ENCODE measurements at places on chromosomes 3 and 15. TPM values are rescaled to one million over a fixed set of nuclear protein-coding genes. Genes with fewer than 3 reads are reported as not detected.

GRCh38 chr3:64209866-64210621 is 15.2 kb downstream of the PRICKLE2 start:
- no peaks in the 10 kb centered on the region for H3K27me3 ChIP-seq
- H3K36me3 ChIP-seq = no peaks in the 10 kb centered on the region
- no peak overlapping the region for H3K27ac ChIP-seq
- H3K4me1 ChIP-seq = peaks cover 3% of the 10 kb centered on the region
- DNase-seq = no peak

DNA sequence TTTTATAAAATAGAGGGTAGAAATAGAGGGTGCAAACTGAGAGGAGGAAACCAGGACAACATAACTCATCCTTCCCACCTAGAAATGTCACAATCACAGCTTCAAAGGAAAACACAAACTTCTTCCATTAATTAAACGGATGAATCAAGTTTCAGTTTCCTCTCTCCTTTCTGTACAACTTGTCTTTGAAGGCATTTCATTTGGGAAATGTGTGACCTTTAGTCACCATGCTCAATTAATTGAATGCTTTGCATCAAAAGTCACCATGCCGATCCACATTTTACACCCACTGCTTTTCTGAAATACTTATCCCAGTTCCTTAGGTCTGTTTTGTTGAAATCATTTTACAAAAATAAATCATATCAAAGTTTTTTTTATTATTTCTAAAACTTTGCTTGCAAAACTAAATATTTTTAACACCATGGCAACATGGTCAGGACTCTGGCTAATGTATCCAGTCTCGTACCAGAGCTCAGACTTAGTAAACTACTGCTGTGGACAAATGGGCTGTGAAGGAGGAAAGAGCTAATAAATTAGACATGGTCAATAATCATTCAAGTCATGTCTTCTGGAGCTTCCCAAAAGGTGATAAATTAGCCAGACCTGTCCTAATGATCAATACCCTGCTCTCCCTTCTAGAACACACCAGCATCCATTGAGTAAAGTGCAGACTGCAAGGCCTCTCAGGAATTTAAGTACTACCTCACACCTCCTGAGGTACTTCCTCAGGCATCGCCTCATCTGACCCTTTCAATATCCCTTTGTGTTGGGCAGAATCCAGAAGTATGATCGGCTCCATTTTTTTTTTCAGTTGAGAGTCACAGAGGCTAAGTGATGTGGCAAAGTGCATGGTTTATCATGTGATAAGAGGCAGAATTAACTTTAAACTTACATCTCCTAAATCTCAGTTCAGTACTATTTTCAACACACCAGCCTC is 161.3 kb downstream of the GREM1 start:
- H3K4me1 ChIP-seq = peaks cover 29% of the 10 kb centered on the region
- no peak for DNase-seq
- H3K4me3 ChIP-seq = no peak overlapping the region
- no peaks in the 10 kb centered on the region for H3K36me3 ChIP-seq

GRCh38 chr15:35068846-35069475 is 16.1 kb downstream of the NANOGP8 start:
- no peak overlapping the region for H3K4me3 ChIP-seq
- H3K27ac ChIP-seq = no peak overlapping the region
- no peaks in the 10 kb centered on the region for H3K4me1 ChIP-seq
- H3K36me3 ChIP-seq = no peaks in the 10 kb centered on the region

GRCh38 chr15:95799286-95800200 is 531.0 kb upstream of the NR2F2 start:
- peaks cover 17% of the 10 kb centered on the region for H3K4me1 ChIP-seq
- H3K36me3 ChIP-seq = no peaks in the 10 kb centered on the region
- peak; percentile 89 for DNase-seq
- H3K4me3 ChIP-seq = no peak overlapping the region
- H3K27ac ChIP-seq = peak overlapping the region; percentile 78
- no peaks in the 10 kb centered on the region for H3K27me3 ChIP-seq

DNA sequence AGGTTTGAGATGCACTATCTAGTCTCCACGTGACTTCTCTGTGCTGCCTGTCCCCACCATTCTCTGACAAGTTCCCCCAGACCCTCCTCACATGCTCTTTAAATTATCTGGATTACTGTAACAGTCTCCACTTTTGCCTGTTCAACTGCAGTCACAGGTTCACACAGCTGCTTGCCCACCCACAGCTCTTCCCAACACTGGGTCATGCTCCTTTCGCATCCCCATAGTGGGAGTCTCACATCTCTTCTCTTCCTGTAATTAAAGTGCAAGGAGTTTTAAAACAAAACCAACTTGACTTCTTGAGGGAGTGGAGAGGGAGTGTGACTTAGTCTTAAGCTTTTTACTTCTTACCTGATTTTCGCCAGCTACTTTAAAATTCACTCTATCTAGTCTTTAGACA is 178.8 kb downstream of the PLCL2 start:
- DNase-seq = no peak
- H3K27me3 ChIP-seq = no peaks in the 10 kb centered on the region
- no peak overlapping the region for H3K4me3 ChIP-seq
- peaks cover 10% of the 10 kb centered on the region for H3K4me1 ChIP-seq
- no peaks in the 10 kb centered on the region for H3K36me3 ChIP-seq

GRCh38 chr15:31752065-31752762 is 278.1 kb upstream of the CHRNA7 start:
- no peaks in the 10 kb centered on the region for H3K36me3 ChIP-seq
- H3K27ac ChIP-seq = no peak overlapping the region
- peak; percentile 64 for DNase-seq

DNA sequence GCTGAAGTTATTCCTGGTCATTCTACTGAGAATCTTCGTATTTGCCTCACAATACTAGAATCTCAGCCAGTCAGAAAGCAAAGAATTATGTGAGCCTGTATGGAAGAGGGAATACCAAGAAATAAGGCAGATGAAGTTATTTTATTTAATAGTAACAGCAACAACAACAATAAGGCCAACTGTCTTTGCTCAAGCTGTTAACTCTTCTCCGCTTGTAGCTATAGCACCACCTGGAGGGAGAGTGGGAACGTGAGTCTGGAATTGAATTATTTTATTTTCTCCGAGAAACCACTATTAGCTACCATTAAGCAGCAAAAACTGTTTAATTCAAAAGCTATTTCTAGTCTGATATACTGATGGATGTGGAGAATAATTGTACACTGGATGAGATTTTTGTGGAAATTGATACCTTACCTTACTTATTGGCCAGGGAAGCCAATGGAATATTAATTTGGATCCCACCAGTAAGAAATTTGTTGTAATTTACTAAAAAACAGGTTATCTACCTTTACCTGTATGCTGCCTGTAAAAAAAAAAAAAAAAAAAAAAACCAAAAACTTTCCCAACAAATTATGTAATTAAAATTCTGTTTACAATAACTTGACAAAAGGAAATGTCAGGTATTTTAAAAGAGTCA is 50.1 kb downstream of the CALML4 start:
- H3K36me3 ChIP-seq = peaks cover 3% of the 10 kb centered on the region
- no peaks in the 10 kb centered on the region for H3K4me1 ChIP-seq
- H3K27me3 ChIP-seq = no peaks in the 10 kb centered on the region
- H3K27ac ChIP-seq = no peak overlapping the region

DNA sequence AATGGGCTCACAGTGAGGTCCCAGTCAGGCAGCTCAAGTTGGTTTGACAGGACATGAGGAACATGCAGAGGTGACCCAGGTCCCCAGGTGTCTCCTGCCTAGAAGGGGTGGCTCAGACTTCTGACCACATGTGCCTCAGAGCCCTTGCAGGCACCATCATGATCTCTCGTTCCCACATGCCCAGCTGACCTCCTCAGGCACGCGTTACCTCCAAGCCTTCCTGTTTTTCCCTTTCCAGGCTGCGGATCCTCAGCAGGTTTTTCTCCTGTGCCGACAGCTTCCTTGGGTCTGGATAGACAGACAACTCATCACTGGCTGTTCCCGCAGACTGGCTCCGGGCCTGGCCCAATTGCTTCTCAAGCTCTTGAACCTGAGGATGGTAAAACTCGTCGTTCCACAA is 30.4 kb downstream of the CCDC13 start:
- peaks cover 26% of the 10 kb centered on the region for H3K4me1 ChIP-seq
- H3K27me3 ChIP-seq = no peaks in the 10 kb centered on the region
- no peak overlapping the region for H3K27ac ChIP-seq
- no peaks in the 10 kb centered on the region for H3K36me3 ChIP-seq
- H3K4me3 ChIP-seq = no peak overlapping the region
- DNase-seq = no peak

- H3K27ac ChIP-seq = no peak overlapping the region
- no peak overlapping the region for H3K4me3 ChIP-seq
- DNase-seq = no peak
Observed at GRCh38 chr3:179512378-179512777, 50.3 kb upstream of the ACTL6A start.

DNA sequence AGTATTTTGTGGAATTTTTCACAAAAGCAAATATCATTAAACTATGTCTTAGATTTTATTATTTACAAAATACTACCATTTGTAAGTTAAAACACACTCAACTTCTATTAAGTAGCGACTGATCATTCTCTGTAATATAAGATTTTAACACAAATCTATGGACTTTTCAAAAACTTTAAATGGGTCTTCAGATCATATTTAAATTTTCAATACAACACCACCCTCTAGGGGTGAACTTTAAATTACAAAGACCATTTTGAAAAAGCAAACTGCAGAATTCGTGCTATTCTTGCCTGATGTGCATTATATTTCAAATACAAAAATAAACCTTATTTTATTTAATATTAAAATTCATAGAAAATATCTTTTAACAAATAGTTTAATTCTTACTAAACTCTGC is 8.2 kb upstream of the VGLL4 start:
- H3K4me1 ChIP-seq = no peaks in the 10 kb centered on the region
- no peaks in the 10 kb centered on the region for H3K27me3 ChIP-seq
- peak; percentile 70 for DNase-seq
- H3K4me3 ChIP-seq = no peak overlapping the region

GRCh38 chr3:123089611-123090331 is 22.9 kb downstream of the PDIA5 start:
- no peaks in the 10 kb centered on the region for H3K27me3 ChIP-seq
- peaks cover 23% of the 10 kb centered on the region for H3K36me3 ChIP-seq
- no peak overlapping the region for H3K27ac ChIP-seq
- H3K4me1 ChIP-seq = no peaks in the 10 kb centered on the region
- DNase-seq = no peak

DNA sequence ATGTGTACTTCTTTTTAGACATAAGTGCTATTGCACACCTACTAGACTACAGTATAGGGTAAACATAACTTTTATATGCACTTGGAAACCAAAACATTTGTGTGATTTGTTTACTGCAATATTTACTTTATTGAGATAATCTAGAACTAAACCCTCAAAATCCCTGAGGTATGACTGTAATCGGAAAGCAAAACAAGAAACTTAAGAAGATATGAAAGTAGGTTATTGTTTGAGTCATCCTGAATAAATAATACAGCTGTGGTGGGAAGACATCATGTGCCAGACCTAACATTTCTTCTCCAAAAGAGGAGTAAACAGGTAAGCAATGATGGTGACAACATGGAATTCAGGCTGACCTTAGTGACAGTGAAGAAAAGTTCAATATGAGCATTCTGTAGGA is 765.5 kb downstream of the OTOL1 start:
- H3K36me3 ChIP-seq = no peaks in the 10 kb centered on the region
- H3K27ac ChIP-seq = peak overlapping the region; percentile 21
- H3K4me3 ChIP-seq = no peak overlapping the region
- peaks cover 11% of the 10 kb centered on the region for H3K4me1 ChIP-seq
- DNase-seq = peak; percentile 65

GRCh38 chr15:37652646-37653417 is 281.6 kb upstream of the TMCO5A start:
- no peak for DNase-seq
- no peaks in the 10 kb centered on the region for H3K27me3 ChIP-seq
- no peaks in the 10 kb centered on the region for H3K36me3 ChIP-seq
- no peaks in the 10 kb centered on the region for H3K4me1 ChIP-seq

DNA sequence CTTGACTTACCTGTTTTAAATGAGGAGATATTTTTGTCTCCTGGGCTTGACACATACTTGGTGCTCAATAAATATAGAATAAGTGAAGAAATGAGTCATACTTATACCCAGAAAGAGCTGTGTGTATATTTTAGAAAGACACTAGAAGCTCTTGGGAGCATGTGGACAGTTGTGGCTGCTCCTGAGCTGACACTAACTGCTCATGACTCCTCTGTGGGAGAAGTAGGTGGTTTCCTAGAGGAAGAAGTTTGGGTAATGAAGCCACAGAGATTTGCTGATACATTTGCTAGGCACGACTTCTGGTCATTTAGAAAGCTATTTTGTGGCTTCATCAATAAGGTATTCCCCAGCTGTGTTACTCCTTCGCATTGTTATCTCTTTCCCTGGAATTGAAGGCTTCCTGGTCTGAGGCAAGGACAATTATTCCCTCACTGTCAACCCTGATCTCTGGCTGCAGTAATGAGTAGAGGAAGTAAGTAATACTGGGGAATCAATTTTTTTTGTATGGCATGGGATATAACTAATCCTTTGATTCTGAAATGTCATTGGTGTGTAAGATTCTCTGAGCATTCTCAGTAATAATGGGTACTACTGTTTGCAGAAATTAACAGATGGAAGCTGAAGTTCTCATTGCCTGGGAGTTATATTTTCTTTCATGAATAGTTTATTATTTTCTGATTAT is 79.6 kb upstream of the DCBLD2 start:
- H3K4me1 ChIP-seq = peaks cover 87% of the 10 kb centered on the region
- H3K27me3 ChIP-seq = no peaks in the 10 kb centered on the region
- no peaks in the 10 kb centered on the region for H3K36me3 ChIP-seq
- peak overlapping the region; percentile 62 for H3K4me3 ChIP-seq
- DNase-seq = peak; percentile 77

GRCh38 chr3:182789371-182789770 is 3.9 kb upstream of the ATP11B start:
- no peak for DNase-seq
- peaks cover 4% of the 10 kb centered on the region for H3K4me1 ChIP-seq
- no peaks in the 10 kb centered on the region for H3K27me3 ChIP-seq
- H3K4me3 ChIP-seq = no peak overlapping the region
- H3K36me3 ChIP-seq = no peaks in the 10 kb centered on the region
- no peak overlapping the region for H3K27ac ChIP-seq

DNA sequence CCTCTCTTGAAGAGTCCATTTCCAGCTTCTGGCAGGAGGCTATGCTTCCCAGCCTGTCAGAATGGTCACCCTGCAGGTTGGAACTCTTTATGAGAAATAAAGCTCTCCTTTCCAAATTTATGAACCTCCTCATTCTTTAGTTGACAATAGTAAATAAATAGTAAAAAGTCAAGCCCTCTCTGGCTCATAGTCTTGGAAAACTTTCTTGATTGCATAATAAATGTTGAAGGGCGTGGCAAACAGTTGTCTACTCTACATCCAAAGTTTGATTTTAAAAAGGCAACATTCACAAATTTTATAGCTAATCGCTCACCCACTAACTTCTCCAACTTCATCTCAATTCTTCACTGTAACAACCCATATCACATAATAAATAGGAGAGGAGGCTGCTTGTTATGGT is 58.8 kb downstream of the MCF2L2 start:
- no peak overlapping the region for H3K4me3 ChIP-seq
- H3K27ac ChIP-seq = peak overlapping the region; percentile 96
- H3K36me3 ChIP-seq = no peaks in the 10 kb centered on the region
- no peaks in the 10 kb centered on the region for H3K27me3 ChIP-seq

PODXL2 gene
- 45.8 TPM for total RNA-seq

CHRNA7 gene
- 1.0 TPM for total RNA-seq

CDC25A gene
- 42.4 TPM for total RNA-seq

INSYN1 gene
- total RNA-seq = not detected

PARP15 gene
- total RNA-seq = not detected

ZNF609 gene
- 9.9 TPM for total RNA-seq

LRRC49 gene
- total RNA-seq = 13.6 TPM

GPR62 gene
- total RNA-seq = not detected

PLCH1 gene
- 4.1 TPM for total RNA-seq

GOLGA8O gene
- total RNA-seq = 0.47 TPM

SPATA12 gene
- 0.47 TPM for total RNA-seq

CHRD gene
- total RNA-seq = not detected

Measured in PC-3 (cell line).